Memory B cell (primary cell): ENCODE measurements at places on chromosomes 6 and 20.
A peak's percentile ranks its signal among the peaks of the same experiment; 100 is the strongest.

- no peak overlapping the region for H3K27ac ChIP-seq
- no peaks in the 10 kb centered on the region for H3K27me3 ChIP-seq
- no peak for DNase-seq
- H3K4me3 ChIP-seq = no peak overlapping the region
- no peaks in the 10 kb centered on the region for H3K36me3 ChIP-seq
Observed at GRCh38 chr20:14055127-14055742, 59.9 kb downstream of the MACROD2 start.

- H3K36me3 ChIP-seq = peaks cover 17% of the 10 kb centered on the region
- DNase-seq = no peak
- H3K27me3 ChIP-seq = no peaks in the 10 kb centered on the region
- H3K4me1 ChIP-seq = peaks cover 19% of the 10 kb centered on the region
- peak overlapping the region; percentile 90 for H3K27ac ChIP-seq
Observed at GRCh38 chr20:57408131-57408530, 16.9 kb downstream of the RBM38 start.

DNA sequence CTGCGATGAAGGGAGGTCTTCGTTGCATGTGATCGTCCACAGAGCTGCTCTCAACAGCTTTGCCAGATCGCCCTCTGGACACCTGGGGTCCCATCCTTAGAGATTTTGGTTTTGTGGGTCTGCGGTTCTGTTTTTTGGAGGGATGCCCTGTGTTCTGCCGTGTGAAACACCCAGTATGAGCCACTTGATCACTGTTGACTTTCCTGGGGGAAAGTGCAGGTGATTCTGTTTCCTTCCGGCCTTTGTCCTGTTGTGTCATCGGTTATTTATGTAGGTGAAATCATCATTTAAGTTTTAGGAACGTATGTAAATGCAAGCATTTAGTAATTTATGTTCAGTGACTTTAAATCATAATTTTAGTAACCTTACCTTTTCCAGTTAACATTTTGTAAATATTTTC is 56.4 kb upstream of the SLC22A1 start:
- no peak overlapping the region for H3K27ac ChIP-seq
- peaks cover 47% of the 10 kb centered on the region for H3K36me3 ChIP-seq
- no peaks in the 10 kb centered on the region for H3K27me3 ChIP-seq
- H3K4me1 ChIP-seq = peaks cover 28% of the 10 kb centered on the region
- H3K4me3 ChIP-seq = no peak overlapping the region
- no peak for DNase-seq

DNA sequence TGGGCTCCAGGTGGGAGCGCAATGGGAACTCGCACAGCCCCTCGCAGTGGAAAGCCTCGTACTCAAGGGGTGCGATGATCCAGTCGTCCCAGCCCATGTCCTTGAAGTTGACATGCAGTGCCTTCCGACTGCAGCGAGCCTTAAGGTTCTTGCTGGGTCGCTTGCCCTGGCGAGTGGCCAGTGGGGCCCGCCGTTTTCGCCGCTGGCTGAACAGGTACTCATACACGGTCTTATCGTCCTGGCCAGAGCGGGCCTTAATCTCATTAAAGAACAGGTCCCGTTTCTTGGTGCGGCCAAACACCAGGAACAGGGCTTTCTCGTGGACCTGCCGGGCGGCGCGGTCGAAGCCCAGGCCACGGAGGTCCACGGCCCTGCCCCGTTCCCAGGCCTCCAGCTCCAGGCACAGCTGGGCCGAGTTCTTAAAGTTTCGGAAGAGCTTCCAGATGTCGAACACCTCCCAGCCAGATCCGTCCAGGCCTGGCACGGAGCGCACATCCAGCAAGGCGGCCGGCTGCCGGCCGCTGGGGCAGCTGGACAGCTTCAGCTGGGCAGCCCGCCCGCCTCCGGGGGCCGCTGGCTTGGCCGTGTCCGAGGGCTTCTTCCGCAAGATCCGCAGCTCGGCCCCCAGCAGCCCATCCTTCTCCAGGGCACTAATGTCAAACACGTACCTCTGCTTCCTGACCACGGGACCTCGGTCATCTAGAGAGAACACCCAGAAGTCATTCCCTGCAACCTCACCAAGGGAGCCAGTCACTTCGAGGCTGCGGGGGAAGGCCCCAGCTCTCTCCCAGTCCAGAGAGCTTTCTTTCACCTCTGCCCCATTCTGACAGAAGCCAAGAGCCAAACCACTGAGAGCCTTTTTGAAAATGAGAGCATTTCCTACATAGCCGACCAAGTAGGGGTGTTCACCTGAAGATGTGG is 3.7 kb downstream of the GDF5 start:
- DNase-seq = no peak
- no peaks in the 10 kb centered on the region for H3K36me3 ChIP-seq
- H3K4me3 ChIP-seq = no peak overlapping the region
- H3K27me3 ChIP-seq = peaks cover 1% of the 10 kb centered on the region
- H3K27ac ChIP-seq = no peak overlapping the region

DNA sequence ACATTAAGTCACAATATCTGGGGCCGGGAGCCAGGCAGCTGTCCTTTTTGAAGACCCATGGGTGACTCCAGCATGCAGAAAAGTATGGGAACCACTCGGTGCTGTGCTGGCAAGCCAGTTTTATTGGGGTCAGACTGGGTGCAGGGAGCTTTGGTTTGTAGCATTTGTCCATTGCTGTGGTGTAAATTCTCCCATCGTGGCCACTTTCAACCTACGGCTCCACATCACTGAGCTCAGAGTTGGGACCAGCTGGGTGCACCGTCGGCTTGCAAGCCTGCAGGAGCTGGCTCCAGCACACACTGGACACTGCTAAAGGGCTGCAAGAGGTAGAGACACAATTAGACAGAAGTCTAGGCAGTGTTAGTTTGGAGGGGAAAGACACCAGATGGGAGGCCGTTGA is 66.9 kb downstream of the SYNJ2 start:
- no peak overlapping the region for H3K27ac ChIP-seq
- no peak overlapping the region for H3K4me3 ChIP-seq
- no peaks in the 10 kb centered on the region for H3K27me3 ChIP-seq
- no peak for DNase-seq
- peaks cover 3% of the 10 kb centered on the region for H3K4me1 ChIP-seq
- H3K36me3 ChIP-seq = peaks cover 24% of the 10 kb centered on the region

DNA sequence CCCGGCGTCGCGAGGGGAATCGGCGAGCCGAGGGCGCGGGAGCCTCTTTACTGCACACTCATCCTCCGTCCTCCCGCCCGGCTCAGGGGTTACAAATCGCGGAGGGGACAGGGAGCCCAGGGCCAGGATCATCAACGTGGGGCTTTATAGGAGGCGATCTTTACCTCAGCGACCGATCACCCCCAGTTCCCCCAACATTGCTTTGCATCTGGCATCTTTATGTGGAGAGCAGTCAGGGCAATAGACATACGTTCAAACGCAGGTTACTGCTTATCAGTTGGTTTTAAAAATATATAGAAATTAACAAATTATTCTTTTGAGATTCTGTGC is 634 bp downstream of the HSF2 start:
- peaks cover 16% of the 10 kb centered on the region for H3K4me1 ChIP-seq
- peaks cover 3% of the 10 kb centered on the region for H3K36me3 ChIP-seq
- H3K4me3 ChIP-seq = peak overlapping the region; percentile 97

DNA sequence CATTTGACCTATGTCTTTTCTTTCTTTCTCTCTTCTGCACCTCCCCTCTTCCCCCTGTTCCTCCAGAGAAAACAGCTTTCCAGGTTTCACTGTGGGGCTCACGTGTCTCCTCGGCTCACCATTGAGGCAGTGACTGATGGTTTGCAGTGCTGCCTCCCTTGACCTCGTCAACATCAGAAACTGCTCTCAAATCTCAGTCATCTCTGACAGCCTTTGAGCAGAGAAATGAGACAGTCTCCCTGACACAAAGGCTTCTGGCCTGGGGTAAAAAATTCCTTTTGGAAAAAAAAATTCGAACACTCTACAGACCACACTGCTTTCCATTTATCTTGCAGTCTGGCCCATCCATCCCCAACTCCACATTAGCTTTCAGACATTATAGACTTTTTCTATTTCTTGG is 450.0 kb downstream of the TFAP2B start:
- no peaks in the 10 kb centered on the region for H3K27me3 ChIP-seq
- H3K4me3 ChIP-seq = no peak overlapping the region
- no peak for DNase-seq
- H3K4me1 ChIP-seq = no peaks in the 10 kb centered on the region
- H3K27ac ChIP-seq = no peak overlapping the region
- H3K36me3 ChIP-seq = no peaks in the 10 kb centered on the region

GRCh38 chr20:51528263-51529027 is 14.1 kb downstream of the NFATC2 start:
- H3K36me3 ChIP-seq = peaks cover 7% of the 10 kb centered on the region
- peak overlapping the region; percentile 67 for H3K4me3 ChIP-seq
- no peak for DNase-seq
- H3K27me3 ChIP-seq = no peaks in the 10 kb centered on the region

GRCh38 chr6:35396991-35397390 is 54.6 kb downstream of the PPARD start:
- no peak for DNase-seq
- H3K27me3 ChIP-seq = no peaks in the 10 kb centered on the region
- H3K36me3 ChIP-seq = peaks cover 12% of the 10 kb centered on the region
- H3K4me1 ChIP-seq = peaks cover 32% of the 10 kb centered on the region

DNA sequence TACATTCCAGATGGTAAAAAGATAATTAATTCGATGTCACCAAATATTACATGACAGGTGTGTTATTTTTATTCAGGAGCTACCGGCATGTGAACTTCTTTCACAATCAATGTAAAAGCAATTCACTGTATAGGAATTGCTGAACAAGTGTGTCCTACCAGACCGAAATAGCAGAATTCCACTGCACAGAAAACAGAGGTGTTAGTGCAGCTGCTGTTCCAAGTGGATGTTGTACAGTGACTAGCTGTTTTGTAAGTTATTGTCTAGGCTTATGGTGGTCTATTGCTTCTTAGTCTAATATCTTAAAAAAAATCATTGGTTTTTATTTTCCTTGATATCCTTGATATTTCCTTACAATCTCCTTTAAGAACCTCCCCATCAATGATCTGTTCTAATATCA is 107.4 kb downstream of the COL19A1 start:
- H3K4me1 ChIP-seq = peaks cover 2% of the 10 kb centered on the region
- DNase-seq = no peak
- H3K36me3 ChIP-seq = peaks cover 24% of the 10 kb centered on the region
- no peak overlapping the region for H3K4me3 ChIP-seq
- H3K27ac ChIP-seq = no peak overlapping the region

DNA sequence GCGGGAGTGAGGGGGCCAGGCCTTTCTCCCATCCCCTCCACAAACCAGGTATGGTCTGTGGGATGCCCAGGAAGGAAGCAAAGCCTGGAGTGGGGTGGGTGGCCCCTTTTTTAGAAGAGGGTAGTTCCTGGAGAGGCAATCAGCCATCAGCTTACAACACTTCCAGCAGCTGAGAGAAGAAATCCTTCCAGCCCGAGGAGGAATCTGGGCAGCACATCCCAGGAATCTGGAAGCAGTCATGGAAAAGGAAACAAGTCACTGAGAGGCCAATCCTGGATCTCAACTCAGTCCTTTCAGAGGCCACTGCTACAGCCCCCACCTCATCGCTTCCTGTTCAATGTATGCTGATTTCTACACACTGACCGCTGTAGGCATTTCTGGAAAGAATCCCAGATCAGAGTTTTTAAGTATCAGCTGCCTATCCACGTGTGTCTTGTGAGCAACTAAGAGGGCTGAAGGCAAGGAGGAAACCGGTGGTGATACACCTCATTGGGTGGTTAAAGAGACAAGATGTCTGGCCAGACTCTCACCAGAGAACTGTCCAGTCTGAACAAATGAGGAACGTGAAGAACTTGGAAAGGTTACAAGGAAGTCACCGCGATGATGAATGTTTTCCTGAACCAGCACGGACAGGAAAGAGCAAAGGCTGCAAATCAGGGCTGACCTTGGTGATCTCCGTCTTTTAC is 92.9 kb upstream of the SHLD1 start:
- H3K27ac ChIP-seq = peak overlapping the region; percentile 86
- H3K36me3 ChIP-seq = no peaks in the 10 kb centered on the region
- DNase-seq = no peak
- no peaks in the 10 kb centered on the region for H3K27me3 ChIP-seq

DNA sequence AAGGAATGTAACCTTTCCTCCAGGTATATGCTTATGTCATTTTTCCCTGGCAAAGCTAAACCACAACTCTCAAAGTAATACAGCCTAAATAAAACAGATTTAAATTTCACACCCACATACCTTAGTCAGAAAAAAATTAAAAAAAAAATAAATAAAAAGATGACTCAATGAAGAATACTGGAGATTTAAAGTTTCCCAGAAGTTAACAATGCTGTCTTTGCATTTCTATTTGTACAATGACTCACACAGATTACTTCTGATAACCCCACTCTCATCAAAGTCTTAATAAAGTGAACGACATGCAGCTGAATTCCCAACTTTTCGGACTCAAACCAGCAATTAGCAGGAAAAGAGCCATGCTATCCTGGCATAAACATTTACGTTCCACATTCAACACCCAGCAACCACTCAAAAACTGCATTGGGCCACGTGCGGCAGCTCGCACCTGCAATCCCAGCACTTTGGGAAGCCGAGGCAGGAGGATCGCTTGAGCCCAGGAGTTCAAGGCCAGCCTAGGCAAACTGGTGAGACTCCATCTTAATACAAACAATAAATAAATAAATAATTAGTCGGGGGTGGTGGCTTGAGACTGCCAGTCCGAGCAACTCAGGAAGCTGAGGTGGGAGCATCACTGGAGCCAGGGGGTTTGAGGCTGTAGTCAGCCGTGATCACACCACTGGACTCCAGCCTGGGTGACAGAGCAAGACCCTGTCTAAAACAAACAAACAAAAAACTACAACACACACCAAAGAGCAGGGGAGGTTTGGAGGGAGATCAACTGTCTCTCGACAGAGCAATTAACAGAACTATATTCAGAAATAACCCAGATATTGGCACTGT is 130.5 kb downstream of the WDR27 start:
- peaks cover 8% of the 10 kb centered on the region for H3K36me3 ChIP-seq
- no peaks in the 10 kb centered on the region for H3K27me3 ChIP-seq
- no peak overlapping the region for H3K4me3 ChIP-seq
- no peak for DNase-seq
- no peak overlapping the region for H3K27ac ChIP-seq

GRCh38 chr6:53593001-53593488 is 48.1 kb upstream of the GCLC start:
- peaks cover 2% of the 10 kb centered on the region for H3K27me3 ChIP-seq
- H3K4me3 ChIP-seq = no peak overlapping the region
- peaks cover 8% of the 10 kb centered on the region for H3K4me1 ChIP-seq
- no peak overlapping the region for H3K27ac ChIP-seq

GRCh38 chr6:166608774-166609173 is 18.3 kb downstream of the RPS6KA2 start:
- DNase-seq = no peak
- H3K27ac ChIP-seq = no peak overlapping the region
- no peaks in the 10 kb centered on the region for H3K36me3 ChIP-seq
- H3K4me1 ChIP-seq = peaks cover 2% of the 10 kb centered on the region
- no peaks in the 10 kb centered on the region for H3K27me3 ChIP-seq
- H3K4me3 ChIP-seq = no peak overlapping the region

DNA sequence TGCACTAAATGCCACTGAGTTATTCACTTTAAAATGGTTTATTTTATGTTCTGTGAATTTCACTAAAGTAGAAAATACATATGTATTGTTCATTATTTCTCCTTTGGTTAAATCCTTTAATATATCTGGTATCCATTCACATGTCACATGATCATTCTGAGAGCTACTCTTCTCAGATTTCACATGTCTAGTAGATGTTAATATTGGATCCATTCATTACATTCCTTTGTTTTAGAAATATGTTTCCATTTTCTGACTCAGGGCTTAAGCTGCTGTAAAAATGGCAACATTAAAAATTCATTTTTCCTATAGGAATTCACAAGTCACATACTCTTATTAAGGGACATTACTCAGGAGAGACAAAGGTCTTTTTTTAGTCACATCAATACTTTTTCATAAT is 205.4 kb downstream of the ZFAND3 start:
- H3K36me3 ChIP-seq = peaks cover 2% of the 10 kb centered on the region
- peaks cover 24% of the 10 kb centered on the region for H3K4me1 ChIP-seq
- no peak overlapping the region for H3K4me3 ChIP-seq

- H3K4me1 ChIP-seq = peaks cover 2% of the 10 kb centered on the region
- no peak overlapping the region for H3K4me3 ChIP-seq
- no peaks in the 10 kb centered on the region for H3K36me3 ChIP-seq
- DNase-seq = no peak
Observed at GRCh38 chr6:4607793-4608192, 168.4 kb upstream of the CDYL start.
